ENCODE measurements at places on chromosomes 1 and 21.

- no peak for DNase-seq
Observed at GRCh38 chr1:8595941-8596340, 221.5 kb downstream of the RERE start.

GRCh38 chr1:107139833-107140702, 771 bp upstream of the NTNG1 start:
- no peak for DNase-seq

DNA sequence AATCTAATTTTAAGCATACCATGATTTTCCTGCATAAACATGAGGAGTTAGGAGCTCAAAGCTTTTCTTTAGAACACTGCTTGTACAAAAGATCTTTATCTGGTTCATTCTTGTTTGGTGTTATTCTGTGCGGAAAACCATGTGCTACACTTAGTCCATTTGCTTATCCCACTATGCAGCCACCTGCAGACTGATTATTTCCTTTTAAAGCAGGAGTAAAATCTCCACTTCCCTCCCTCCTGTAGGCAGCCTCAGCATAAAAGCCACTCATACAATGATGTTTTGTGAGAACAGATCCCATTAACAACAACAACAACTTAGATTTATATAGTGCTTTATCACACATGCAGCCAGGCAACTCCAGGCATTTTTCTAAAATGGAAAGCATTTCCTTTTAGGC, 355.3 kb upstream of the NEGR1 start:
- no peak for DNase-seq

DNA sequence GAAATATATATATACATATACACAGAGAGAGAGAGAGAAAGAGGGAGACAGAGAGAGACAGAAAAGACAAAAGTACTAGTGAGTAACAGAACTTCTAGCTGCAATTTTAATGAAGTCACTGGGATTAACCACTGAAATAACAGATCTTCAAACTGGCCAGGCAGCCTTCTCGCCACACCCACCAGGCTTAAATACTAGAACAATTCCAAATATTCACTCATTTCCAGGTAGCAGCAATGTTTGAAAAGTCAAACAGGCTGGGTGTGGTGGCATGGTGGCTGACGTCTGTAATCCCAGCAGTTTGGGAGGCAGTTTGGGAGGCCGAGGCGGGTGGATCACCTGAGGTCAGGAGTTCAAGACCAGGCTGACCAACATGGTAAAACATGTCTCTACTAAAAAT, 5.2 kb downstream of the PRDX1 start:
- no peak for DNase-seq

DNA sequence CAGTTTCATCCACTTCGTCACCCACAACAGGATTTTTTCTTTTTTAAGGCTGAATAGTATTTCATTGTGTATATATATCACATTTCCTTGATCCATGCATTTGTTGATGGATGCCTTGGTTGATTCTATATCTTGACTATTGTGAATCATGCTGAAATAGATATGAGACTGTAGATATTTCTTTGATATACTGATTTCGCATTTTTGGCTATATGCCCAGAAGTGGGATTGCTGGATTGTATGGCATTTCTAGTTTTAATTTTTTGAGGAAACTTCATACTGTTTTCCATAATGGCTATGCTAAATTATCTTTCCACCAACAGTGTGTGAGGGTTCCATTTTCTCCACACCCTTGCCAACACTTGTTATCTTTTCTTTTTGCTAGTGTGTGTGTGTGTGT, 5.0 kb downstream of the GUCA2B start:
- no peak for DNase-seq

- DNase-seq, result no peak
Observed at GRCh38 chr1:200837931-200838571, 34.7 kb upstream of the GPR25 start.

DNA sequence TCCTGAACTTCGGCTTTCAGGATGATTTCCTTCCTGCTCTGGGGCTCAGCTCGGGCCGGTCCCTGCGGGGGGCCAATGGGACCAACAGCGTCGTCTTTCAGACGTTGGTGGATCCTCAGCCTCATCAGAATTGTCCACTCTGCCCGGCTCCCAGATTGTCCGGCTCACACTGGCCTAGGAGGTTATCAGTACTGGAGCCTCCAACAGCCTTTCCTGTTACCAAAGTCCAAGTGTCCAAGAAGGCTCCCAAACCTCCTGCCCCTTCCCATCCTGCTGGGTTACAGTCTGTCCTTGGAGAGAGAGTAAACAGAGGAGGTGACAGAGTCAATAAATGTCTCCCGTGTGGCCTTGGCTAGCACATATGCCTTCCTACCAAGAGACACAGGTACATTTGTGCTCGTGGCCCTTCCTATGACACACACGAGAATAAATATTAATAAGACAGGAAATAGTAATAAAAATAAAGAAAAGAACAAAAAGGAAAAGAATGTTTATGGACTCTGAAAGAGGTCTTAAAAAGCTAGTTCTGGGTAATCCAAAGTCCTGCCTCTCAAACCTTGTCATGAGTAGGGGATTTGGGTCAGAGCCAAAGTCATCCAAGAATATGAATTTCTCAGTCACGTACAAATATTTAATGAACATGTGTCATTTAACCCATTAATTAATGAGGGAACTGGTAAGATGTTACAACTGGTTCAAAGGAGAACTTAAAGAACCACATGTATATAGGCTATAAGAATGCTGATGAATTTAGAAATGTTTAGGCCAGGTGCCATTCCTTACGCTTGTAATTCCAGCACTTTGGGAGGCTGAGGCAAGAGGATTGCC, 80.8 kb upstream of the SLC2A1 start:
- DNase-seq, result no peak

- DNase-seq, result no peak
Observed at GRCh38 chr1:234621657-234622335, 11.8 kb upstream of the IRF2BP2 start.

- DNase-seq, result no peak
Observed at GRCh38 chr1:98210064-98210463, 289.2 kb upstream of the DPYD start.

DNA sequence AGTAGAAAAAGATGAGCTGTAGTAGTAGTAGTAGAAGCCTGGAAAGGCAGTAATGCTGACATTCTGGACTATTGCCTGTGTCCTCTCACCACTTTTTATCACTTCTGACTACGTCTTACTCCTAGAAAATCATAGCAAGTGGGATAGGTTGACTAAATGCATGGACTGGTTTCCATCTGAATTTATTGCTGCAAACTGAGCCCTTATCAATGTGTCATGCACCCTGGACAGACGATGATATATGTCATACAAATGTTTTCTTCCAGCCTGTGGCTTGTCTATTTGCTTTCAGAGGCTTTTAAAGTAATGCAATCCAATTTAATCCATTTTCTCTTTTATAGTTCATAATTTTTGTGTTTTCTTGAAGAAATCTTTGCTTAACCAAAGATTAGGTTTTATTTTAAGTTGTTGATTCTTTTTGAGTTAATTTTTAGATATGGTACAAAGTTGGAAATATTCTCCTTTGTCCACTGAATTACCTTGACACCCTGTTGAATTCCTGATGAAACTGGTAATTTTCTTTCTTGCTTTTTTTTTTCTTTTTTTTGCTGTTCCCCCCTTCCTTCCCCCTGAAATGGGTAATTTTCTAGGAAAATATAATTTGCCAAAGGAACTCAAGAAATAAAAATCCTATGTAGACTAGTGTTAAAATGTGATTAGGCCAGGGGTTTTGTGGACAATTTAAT, 47.1 kb downstream of the PHACTR4 start:
- no peak for DNase-seq
